NCI-H187 treated with DMSO at 0.1 percent for 48 hours (cell line): ENCODE measurements at places on chromosomes 12 and 14.

DNA sequence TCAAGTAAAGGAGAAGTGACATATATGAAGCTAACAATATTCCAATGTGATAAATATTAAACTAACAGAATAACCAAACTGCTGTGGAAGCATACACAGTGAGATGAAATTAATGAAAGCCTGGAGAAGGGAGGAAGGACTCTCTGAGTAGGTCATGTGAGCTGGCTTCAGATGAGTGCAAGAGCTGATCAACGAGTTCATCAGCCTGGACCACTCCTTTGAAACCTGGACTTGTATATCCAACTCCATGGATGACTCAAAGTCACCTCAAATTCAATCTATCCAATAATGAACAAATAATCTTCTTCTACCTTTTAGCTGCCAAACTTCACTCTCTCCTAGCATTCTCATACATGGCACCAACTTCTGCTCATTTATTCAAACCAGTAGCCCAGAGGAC, 246.1 kb downstream of the SSPN start:
- DNase-seq = no peak

DNA sequence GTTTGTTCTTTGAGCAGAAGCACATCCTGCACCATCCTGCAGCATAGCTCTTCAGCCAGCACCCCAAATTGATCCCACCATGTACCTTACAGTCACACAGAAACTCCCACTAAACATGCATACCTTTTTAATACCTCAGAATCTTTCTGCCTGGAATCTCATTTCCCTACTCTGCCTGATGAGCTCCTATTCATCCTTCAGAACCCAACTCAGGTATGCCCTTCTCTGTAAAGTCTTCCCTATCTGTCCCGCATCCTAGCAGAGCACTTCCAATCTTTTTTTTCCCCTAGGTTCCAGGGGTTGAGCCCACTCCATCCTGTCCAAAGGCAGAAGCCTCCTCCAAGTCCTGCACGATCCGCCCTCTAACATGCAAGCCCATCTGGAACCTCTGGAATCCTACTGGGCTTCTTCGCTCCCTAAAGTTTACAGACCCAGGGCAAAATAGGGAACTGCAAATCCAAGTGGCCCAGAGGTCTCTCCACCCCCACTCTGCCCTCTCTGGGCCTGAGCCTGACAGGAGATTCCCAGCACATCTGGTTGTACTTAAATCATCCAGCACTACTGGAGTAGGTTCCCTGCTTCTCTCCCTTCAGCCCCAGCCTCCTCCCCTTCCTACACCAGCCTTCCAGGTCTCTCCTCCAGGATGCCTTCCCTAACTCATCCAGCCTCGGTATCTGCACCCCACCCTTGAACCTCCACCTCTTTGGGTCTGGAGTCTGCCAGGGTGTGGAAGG, 4.1 kb upstream of the FIGNL2 start:
- DNase-seq = no peak

- DNase-seq = no peak
Observed at GRCh38 chr12:72074065-72074464, 135.4 kb downstream of the TPH2 start.

GRCh38 chr12:46663318-46663717, 162.5 kb downstream of the SLC38A4 start:
- DNase-seq = no peak

DNA sequence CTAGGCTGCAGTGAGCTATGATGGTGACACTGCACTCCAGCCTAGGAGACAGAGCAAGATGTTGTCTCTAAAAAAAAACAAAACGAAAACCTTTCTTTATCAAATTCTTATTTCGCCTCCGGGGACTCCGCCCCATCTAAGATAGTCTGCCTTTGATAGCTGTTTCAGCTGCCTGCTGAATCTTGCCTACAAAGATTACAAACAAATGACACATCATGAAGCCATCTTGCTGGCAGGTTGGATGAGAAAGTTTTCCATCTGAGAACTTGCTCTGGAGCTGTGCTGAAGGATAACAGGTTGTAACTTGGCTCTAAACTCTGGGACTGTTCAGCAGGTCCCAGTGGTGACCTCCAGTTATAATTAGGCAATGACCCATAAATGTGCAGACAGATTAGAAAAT, 41.8 kb upstream of the AEBP2 start:
- DNase-seq = no peak

GRCh38 chr12:101746661-101747060, 7.4 kb upstream of the SYCP3 start:
- no peak for DNase-seq

- DNase-seq = no peak
Observed at GRCh38 chr14:50808053-50808452, 22.9 kb downstream of the NIN start.

- no peak for DNase-seq
Observed at GRCh38 chr12:131171029-131171428, 217.3 kb downstream of the ADGRD1 start.

- no peak for DNase-seq
Observed at GRCh38 chr12:123064885-123065619, 84.6 kb downstream of the ARL6IP4 start.

DNA sequence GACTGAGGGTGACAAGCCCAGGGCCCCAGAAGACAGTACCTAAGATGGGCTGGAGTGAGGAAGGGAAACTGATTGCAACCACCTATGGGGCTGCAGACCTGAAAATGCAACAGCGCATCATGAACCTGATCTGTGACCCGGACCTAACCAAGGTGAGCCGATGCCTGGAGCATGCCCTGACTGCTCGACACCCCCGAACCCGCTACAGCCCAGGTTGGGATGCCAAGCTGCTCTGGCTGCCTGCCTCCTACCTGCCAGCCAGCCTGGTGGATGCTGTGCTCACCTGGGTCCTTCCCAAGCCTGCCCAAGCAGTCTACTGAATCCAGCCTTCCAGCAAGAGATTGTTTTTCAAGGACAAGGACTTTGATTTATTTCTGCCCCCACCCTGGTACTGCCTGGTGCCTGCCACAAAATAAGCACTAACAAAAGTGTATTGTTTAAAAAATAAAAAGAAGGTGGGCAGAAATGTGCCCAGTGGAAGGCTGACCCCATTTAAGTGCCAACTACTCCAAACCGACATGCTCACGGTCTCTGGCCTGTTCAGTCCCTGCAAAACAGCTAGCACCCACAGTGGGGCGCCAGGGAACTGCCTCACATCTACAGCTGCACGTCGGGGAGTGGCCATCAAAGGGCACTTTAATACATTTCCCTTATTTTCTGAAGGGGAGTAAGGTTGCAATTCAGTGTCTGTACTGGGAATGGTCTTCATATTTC, 4.2 kb downstream of the RDH5 start:
- no peak for DNase-seq

GRCh38 chr14:102777711-102778337, 575 bp downstream of the TRAF3 start:
- DNase-seq = no peak

DNA sequence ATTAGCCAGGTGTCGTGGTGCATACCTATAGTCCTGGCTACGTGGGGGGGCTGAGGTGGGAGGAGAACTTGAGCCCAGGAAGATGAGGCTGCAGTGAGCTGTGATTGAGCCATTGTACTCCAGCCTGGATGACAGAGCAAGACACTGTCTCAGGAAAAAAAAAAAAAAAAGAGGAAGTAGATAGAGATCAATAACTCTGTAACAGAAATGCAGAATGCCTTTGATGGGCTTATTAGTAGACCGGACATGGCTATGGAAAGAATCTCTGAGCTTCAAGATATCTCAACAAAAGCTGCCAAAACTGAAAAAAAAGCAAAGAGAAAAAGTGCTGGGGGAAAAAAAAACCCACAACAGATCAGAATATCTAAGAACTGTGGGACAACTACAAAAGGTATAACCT, 37.5 kb downstream of the GPR68 start:
- no peak for DNase-seq

GRCh38 chr14:95023886-95024285, 133.4 kb downstream of the DICER1 start:
- DNase-seq = no peak

DNA sequence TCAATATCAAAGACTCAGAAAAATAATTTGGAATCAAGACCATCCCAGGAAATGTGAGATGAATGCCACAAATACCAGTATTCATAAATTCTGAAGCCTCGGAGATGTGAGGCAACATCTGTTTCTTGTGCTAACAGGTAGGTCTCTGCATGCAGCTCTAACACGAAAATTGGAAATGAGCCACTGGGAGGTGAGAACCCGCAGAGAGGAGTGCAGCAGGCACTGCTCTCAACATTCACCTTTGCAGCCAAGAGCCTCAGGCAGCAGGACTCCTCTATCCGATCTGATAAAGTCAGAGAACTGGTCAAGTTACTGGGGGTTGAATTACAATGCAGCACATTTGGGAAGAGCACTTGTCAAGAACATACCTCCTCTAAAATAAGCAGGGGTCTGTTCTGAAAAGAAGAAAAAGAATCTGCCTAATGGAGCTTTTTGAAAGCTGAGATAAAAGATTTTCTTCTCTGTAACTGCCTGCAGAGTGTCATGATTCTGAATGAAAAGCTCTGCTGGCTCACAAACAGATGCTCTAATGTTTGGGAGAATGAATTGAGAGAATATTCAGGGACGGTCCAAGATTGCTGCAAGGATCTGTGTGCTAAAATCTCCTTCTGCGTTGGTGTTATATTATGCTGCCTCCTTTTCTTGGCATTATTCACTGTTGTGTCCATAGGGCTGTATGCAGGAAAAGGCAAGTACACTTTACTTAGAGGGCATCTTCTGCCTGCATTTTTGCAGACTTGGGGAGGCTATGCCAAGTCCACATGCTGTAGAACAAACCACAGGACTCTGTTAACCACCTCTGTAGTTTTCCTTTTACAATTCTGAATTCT, 209.6 kb upstream of the KRR1 start:
- DNase-seq = peak; percentile 19

DNA sequence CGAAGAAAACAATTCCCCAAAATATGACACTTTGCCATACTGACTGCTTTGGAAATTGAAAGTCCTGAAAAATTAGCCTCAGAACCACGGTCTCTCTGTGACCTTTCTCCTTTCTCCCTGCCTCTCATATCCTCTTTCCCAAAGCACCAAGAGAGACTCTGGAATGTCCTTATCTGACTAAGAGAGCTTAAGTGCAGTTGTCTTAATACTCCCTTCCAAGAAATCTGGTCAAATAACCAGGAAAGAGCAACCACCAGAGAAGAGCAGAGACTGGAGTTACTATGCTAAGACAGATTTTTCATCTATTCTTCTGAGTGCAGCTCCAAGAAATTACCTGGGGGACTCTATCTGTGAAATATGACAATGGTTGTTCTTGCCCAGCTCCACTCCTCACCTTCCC, 10.5 kb upstream of the BTG1 start:
- no peak for DNase-seq

DNA sequence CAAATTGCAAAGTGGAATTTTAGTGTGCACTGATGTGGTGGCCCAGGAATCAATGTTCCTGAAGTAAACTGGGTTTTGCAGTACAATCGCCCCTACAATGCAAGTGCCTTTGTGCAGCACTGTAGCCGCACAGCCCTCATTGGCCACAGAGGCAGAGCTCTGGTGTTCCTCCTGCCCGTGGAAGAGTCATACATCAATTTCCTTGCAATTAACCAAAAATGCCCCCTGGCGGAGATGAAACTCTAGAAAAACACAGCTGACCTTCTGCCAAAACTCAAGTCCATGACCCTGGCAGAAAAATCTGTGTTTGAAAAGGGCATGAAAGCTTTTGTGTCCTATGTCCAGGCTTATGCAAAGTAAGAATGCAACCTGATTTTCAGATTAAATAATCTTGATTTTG, 117.9 kb upstream of the PRB2 start:
- no peak for DNase-seq

GRCh38 chr12:41724216-41724615, 420.5 kb downstream of the GXYLT1 start:
- DNase-seq = no peak

DNA sequence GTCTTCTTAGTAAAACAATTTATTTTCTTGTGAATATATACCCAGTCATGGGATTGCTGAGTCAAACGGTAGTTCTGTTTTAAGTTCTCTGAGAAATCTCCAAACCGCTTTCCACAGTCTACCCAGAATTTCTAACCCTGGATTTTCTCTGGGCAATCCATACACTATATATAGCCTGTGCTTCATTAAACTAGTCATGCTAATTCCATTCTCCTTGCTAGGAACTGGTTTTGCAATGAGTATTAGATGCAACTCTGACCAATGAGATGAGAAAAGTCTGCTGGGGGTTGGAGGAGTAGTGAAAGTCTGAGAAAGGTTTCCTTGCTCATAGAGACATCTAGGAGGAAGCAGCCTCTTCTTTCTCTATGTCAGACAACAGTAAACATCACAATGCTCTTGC, 196.1 kb upstream of the CDKN3 start:
- no peak for DNase-seq

- peak; percentile 45 for DNase-seq
Observed at GRCh38 chr14:64698903-64699302, 5.3 kb upstream of the PLEKHG3 start.

GRCh38 chr14:61287196-61287595, 6.1 kb upstream of the TMEM30B start:
- DNase-seq = no peak

- no peak for DNase-seq
Observed at GRCh38 chr12:124375789-124376175, 80.9 kb downstream of the RFLNA start.

- no peak for DNase-seq
Observed at GRCh38 chr12:6534695-6534944, 303 bp downstream of the GAPDH start.

- no peak for DNase-seq
Observed at GRCh38 chr14:34355584-34356263, 106.3 kb downstream of the SPTSSA start.

DNA sequence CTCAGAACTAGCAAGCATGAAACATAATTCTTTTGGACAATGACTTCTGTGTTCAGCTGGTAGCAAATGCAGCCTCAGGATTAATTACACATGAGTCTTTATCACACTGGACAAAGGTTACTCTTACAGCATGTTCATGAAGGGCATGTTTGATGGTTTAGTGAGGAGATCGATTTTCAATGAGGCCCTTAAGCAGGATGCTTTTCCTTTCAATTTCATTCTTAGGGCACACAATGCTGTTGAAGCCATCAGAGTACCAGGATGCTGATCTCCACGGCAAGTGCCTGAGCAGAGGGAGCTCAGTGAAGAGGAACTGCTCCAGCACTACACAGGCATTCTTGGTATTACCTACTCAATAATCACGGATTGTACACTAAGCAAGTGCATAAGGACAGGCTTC, 542.0 kb downstream of the SNAPC1 start:
- no peak for DNase-seq

DNA sequence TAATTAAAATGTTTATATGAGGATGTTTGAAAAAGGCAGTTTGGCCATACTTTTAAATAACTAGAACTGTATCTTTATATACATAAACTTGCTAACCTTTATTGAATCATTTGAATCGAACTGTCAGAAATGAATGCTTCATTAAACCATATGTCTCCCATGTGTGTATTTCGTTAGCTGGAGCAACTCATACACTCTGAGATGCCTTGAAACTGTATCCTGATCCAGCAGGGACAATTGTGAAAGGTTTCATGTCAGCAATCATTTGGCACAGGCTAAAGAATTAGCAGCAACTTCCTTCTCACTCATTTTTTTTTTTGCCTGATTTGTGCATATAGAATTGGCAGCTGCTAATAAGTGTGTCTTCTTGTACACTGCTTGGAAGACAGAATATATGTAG, 109.9 kb downstream of the NAV3 start:
- no peak for DNase-seq

- no peak for DNase-seq
Observed at GRCh38 chr12:11568155-11568761, 81.2 kb upstream of the ETV6 start.
